ENCODE measurements at places on chromosomes 7 and 10. TPM values are rescaled to one million over a fixed set of nuclear protein-coding genes. Genes with fewer than 3 reads are reported as not detected.
A peak's percentile ranks its signal among the peaks of the same experiment; 100 is the strongest.

C10orf105 gene
- not detected for total RNA-seq

CALHM3 gene
- not detected for total RNA-seq

TEX36 gene
- total RNA-seq: not detected

SPDYE6 gene
- total RNA-seq: not detected

MNX1 gene
- total RNA-seq: not detected

BEND7 gene
- total RNA-seq: 17.4 TPM

LIPN gene
- total RNA-seq: 0.33 TPM

GNGT1 gene
- total RNA-seq: not detected

SUFU gene
- 5.0 TPM for total RNA-seq

LAMB4 gene
- total RNA-seq: not detected

PLEKHS1 gene
- not detected for total RNA-seq

CDC14C gene
- total RNA-seq: not detected

ABCC2 gene
- 0.32 TPM for total RNA-seq

- DNase-seq: no peak
Observed at GRCh38 chr7:158863611-158864506, 7.5 kb downstream of the DYNC2I1 start.

- no peak for DNase-seq
Observed at GRCh38 chr7:28999427-28999826, 41.3 kb upstream of the TRIL start.

GRCh38 chr7:46414946-46415345, 493.9 kb upstream of the IGFBP3 start:
- no peak for DNase-seq

GRCh38 chr7:126462405-126462804, 790.3 kb downstream of the GRM8 start:
- DNase-seq: no peak

DNA sequence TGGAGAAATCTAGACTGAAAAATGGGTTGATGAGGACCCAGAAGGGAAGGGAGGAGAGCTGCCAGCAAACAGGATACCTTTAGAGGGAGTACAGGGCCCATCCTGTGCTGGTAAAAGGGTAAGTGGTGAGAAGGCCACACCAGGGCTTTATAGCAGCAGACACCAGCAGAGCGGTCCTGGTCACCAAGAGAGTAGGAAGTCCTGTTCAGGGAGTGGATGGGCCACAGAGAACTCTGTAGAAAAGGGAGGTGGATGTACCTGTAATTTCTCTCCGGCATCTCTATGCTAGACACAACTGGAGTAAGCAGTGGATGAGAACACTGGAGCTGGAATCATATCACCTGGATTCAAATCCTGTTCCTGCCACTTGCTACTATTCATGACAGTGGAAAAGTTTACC, 867.2 kb downstream of the CCSER2 start:
- DNase-seq: peak; percentile 70

- DNase-seq: no peak
Observed at GRCh38 chr10:112246-112645, 23.0 kb upstream of the ZMYND11 start.

- no peak for DNase-seq
Observed at GRCh38 chr10:63209705-63210104, 76.6 kb downstream of the NRBF2 start.

- DNase-seq: no peak
Observed at GRCh38 chr10:33122014-33122809, 164.2 kb upstream of the ITGB1 start.

DNA sequence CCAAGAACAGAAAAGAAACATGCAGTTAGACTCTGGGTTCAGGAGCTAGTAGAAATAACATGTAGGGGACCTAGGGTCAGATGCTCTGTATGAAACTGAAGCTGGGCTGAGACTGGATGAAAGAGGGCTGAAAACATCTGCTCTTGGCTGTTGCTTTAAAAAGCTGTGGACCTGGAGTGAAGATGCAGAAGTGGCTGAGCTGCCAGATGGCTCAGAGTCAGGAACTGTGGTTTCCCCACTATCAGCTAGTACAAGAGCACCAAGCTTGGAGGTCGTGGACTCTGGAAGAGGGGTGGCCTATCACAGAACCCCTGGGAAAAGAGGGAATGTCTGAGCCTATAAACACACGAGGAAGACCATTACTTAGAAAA, 5.9 kb downstream of the ADK start:
- no peak for DNase-seq

DNA sequence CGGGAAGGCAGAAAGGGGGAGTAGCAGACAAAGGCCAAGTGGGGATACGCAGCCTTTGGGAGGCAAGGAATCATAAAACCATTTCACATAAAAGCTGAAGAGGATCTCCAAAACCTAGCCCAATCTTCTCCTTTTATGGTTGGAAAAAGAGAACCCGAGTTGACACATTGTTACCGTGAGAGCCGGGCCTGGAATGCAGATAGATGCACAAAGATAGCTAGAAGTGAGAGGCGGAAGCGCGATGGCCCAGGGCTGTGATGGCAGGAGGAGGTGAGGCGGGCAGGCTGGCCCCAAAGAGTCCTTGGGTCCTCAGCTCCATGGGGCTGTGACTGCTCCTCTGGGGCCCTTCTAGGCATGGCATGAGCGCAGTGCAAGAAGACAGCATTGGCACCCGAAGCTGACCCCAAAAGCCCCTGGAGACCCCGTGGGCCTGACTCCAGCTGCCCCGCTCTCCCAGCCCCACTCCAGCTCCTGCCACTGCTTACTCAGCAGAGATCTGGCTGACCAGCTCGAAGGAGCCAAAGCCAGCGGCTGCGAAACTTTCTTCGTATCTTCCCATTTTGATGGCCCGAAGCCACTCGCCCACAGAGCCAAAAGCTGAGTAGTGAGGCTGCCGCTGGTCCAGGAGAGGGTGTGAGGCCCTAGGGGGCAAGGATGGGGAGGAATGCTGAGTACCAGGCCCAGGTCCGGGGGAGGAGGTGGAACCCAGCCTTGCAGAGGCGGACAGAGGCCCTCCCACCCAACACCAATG, 22.5 kb downstream of the EPHB4 start:
- no peak for DNase-seq

DNA sequence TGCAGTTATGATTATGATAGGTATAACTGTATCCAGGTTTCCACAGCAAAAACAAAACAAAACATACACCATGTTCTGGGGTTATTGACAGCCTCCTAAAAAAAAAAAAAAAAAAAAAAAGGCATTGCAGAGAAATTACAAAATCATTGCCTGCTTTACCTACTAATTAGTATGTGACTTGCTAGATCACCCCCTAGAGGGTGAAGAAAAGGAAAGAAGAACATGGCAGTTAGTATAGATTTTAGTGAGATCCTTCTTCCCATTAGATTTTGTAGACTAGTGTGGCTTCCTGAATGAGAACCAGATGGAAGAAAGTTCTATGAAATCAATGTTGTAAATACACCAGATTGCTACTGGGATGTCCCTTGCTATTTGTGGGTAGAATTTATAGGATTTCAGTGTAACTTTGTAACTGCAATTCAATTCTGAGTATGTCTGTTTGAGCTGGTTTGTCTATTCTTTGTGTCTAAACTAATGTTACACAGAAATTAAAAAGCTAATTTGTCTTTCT, 24.0 kb upstream of the AGBL3 start:
- DNase-seq: no peak

DNA sequence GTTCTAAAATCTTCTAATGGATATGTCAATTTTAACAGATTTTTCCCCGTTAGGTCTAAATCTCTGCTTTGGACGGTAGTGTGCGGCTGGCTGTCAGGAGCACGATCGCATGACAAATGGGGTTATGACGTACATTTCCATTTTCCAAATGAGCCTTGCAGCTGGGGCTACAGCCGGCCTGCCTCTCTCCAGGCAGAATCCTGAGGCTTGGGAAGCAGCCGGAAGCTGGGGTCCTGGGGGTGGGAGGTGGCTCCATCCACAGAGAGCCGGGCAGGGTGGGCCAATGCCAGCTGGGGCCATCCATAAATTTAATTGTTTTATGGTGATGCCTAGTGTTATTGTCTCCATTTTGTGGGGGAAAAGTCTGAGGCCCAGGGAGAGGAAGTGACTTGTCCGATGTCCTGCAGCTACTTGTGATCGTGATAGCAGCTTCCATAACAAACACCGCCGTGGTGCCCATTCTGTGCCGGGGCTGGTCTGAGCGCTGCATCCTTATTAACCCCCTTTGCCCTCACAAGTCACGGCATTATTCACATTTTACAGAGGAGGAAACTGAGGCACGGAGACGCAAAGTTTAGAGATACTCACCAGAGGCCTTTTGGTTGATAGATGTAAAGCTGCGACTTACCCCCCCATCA, 53.0 kb upstream of the EBF3 start:
- DNase-seq: peak; percentile 70

DNA sequence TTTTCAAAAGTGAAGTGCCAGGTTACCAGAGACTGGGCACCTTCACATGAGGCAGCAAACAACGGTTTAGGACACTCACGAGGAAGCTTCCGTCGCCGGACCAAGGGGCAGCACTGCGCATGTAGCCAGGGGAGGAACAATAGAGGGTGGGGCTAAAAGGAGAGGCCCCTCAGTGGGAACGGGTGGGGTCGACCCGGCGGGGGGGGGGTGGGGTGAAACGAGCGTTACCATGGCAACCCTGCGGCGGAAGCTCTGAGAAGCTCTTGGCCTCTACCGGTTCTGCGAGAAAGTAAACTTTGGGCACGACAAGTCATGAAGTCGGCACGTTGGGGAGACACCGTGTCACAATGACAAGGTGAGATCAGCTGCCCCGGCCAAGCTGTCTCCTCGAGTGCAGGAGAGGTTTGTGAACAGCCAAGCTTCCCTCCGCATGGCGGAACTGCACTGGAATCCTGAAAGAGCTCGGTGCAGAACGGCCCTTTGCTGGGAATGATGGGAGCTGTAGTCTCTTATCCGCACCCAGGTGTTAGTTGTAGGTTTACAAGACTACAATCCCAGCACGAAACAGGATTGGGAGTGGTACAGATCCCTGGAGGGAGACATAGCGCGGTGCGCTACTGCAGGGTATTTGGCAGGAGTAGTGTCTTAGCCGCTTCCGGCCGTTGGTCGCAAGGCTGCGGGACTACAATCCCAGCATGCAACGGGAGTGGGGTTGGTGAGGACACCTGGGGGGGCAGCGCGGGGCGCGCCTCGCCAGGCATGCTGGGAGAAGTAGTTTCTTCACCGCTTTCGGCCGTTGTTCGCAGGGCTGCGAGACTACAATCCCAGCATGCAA, 72.8 kb upstream of the ZNF722 start:
- DNase-seq: peak; percentile 96

DNA sequence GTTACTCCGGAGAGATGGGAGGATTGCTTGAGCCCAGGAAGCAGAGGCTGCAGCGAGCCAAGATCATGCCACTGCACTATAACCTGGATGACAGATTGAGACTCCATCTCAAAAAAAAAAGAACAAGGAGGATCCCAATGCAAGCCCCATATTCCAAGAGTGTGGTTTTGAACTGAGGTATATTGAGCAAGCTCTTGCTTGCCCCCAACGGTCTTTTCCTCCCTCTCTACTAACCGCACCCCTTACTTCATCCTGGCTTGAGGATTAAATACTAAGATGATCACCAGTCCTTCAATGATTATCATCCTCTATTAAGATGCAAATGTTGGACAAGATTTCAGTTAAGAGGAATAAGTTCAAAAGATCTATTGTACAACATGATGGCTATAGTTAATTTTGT, 12.5 kb upstream of the SRGN start:
- no peak for DNase-seq

- no peak for DNase-seq
Observed at GRCh38 chr10:103498936-103499638, 5.6 kb downstream of the NEURL1 start.

GRCh38 chr7:142866361-142867096, 11.7 kb downstream of the EPHB6 start:
- peak; percentile 83 for DNase-seq

DNA sequence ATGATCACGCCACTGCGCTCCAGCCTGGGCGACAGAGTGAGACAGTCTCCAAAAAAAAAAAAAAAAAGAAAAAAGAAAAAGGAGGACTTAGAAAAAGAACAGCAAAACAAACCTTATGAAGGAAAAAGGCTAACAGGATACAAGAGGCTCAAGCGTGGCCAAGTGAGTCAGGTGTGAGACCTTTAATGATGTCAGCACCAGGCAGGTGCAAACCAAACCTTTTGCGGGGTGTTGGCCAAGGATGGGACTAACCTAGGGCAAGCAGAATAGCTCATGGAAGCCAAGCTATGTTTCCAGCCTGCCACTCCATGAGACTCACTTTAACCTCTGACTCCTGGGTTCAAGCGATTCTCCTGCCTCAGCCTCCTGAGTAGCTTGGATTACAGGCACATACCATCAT, 11.3 kb upstream of the GNA12 start:
- DNase-seq: no peak

DNA sequence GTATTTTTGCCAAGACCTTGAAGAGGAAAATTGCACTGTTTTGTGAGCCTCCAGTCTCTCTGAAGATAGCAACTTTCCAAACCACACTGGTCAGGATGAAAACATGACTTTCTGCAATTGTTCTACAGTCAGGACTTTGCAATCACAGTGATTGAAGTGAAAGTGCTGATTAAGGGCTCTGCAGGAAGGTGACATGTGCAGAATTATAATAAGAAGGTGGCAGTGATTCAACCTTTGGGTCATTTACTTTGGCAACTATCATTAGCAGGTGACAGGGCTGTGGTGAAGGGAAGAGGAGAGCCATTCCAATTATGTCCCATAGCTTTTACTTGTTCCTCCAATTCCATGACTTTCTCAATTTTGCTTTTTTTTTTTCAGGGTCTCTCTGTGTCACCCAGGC, 350.0 kb upstream of the FZD8 start:
- DNase-seq: no peak

GRCh38 chr10:128047351-128047750, 78.9 kb downstream of the MKI67 start:
- DNase-seq: no peak

GRCh38 chr10:131199646-131200045, 111.9 kb downstream of the TCERG1L start:
- no peak for DNase-seq

- DNase-seq: no peak
Observed at GRCh38 chr10:125608474-125608873, 74.5 kb downstream of the TEX36 start.

- no peak for DNase-seq
Observed at GRCh38 chr10:66405566-66405965, 520.3 kb upstream of the LRRTM3 start.

- no peak for DNase-seq
Observed at GRCh38 chr10:109866168-109866994, 56.9 kb downstream of the XPNPEP1 start.

DNA sequence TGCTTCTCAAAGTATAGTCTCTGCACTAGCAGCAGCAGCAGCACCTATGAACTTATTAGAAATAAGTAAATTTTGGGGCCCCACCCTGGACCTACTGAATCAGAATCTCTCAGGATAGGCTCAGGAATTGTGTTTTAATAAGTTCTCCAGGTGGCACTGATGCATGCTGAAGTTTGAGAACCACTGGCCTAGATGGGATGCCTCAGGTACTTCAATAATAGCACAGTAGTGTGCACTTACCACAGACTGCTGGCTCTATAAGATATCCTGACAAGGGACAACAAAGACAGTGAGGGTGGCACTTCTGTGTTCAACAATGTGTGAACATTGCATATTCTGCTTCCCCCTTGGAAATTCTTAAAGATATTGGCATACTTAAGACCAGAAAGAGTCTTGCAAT, 64.7 kb upstream of the HABP2 start:
- no peak for DNase-seq

DNA sequence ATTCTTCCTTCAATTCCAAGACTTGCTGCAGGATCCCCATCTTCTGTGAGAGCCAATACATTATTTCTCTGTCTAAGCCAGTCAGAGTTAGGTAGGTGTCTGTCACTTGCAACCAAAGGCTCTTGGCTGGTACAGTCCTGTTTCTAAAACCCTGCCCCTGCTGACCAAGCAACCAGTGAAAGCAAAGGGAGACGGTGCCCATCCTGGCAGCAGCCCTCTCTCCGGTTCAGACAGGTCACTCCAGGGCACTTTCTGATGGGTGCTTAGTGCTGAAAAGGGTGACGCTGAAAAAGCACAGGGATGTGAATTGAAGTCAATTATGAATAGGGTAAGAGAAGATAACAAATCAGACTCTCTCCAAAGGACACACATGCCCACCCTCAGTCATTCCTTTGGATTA, 37.5 kb downstream of the SPOCK2 start:
- DNase-seq: no peak
